Stimulated activated CD4-positive, alpha-beta T cell treated with anti-CD3 and anti-CD28 coated beads, Interleukin-1b, Interleukin-23, amount 100 ng/mL, for 1 hour (primary cell): ENCODE measurements at places on chromosomes 5 and 9.

- no peak for DNase-seq
Measured at GRCh38 chr9:125772740-125773139, 25.6 kb downstream of the PBX3 start.

GRCh38 chr5:157864067-157864466, 5.1 kb upstream of the CLINT1 start:
- no peak for DNase-seq

- peak; percentile 12 for DNase-seq
Measured at GRCh38 chr9:98255061-98255577, 330 bp downstream of the TBC1D2 start.

- no peak for DNase-seq
Measured at GRCh38 chr5:133827830-133828229, 140.6 kb downstream of the C5orf15 start.
